ENCODE measurements at places on chromosomes 12 and 14. TPM values are rescaled to one million over a fixed set of nuclear protein-coding genes. Genes with fewer than 3 reads are reported as not detected.

GRCh38 chr12:57846285-57846576 lies 298 bp downstream of the CTDSP2 start:
- DNase-seq = no peak

DNA sequence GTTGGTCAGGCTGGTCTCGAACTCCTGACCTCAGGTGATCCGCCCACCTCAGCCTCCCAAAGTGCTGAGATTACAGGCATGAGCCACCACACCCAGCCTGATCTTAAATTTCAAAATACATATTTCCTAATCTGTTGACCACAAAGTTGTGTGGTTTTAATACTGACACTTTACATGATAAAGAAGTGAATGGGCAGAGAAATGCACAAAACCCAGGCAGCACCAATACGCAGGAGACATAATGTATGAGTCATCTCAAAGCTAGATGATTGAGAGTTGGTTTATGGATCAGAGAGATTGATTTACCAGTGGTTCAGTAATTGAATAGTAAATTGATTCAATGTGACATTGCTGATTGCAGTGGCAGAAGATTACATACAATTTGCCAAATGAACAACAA lies 19.2 kb upstream of the PPP2R5E start:
- no peak for DNase-seq

DNA sequence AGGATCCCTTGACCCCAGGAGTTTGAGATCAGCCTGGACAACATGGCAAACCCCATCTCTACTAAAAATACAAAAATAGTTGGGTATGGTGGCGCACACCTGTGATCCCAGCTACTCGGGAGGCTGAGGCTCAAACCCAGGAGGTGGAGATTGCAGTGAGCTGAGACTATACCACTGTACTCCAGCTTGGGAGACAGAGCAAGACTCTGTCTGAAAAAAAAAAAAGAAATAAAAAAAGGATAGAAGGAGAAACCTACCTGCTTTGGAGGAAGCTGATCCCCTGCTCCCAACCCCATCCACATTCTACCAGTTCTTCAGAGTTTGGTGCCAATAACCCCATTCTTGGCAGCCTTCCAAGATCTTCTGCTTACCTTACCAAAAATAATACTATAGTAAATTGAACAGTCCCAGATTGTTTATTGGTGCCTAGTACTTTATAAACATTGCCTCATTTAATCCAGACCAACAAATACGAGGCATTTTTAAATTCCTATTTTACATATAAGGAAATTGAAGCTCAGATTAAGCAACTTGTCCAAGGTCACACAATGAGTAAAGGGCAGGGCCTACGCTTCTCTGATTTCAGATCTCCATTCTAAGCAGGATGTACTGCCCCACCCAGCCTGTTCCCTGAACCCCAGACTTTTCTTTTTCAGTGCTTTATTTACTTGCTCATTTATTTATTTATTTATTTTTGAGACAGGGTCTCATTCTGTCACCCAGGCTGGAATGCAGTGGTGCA lies 33.2 kb upstream of the FAM222A start:
- DNase-seq = no peak

DNA sequence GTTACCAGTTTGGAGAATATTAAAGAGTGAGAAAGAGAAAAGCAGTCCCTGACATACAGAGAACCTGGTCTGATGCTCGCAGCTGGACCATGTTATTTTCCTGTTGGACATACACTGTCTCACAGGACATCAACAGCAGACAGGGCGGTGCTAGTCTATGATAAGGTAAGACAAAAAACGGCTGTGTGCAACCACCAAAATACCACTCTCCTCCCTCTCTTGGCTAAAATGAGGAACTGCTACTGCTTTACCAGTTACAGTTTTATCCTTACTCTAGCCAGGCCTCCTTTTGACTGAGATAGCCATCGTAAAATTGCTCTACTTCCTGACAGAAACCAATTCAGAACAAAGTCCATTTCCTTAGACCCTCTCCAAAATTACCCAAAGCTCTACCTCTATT lies 47.0 kb upstream of the ERGIC2 start:
- DNase-seq = no peak

DNA sequence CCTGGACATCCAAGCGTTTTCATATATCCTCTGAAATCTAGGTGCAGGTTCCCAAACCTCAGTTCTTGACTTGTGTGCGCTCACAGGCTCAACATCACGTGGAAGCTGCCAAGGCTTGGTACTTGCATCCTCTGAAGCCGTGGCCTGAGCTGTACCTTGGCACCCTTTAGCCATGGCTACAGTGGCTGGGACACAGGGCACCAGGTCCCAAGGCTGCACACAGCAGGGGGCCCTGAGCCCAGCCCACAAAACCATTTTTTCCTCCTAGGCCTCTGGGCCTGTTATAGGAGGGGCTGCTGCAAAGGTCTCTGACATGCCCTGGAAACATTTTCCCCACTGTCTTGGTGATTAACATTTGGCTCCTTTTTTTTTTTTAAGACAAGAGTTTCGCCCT lies 11.6 kb upstream of the FAM177A1 start:
- no peak for DNase-seq

- DNase-seq = no peak
Measured at GRCh38 chr12:70638639-70639360, 1.6 kb upstream of the PTPRB start.

- DNase-seq = no peak
Measured at GRCh38 chr12:21571046-21571445, 33.6 kb downstream of the GYS2 start.

GRCh38 chr12:116962197-116962596 lies 51.4 kb downstream of the FBXW8 start:
- DNase-seq = no peak

DNA sequence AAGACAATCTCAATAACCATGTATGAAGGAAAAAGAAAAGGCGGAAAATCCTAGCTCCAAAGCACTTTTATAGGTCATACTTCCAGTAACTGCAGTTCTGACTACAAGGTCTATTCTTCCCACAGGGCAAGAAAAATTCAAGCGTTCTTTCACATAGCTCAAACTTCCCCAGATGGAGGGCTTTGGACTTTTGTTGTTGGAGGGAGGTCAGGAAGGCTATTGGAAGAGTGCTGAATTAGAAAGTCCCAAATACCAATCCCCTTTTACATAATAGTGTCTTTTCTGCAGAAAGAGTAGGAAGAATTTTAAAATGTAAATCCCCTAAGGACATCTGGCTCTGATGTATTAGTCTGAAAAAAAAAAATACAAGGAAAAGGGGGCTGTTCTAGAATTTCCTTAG lies 309.4 kb downstream of the MDGA2 start:
- no peak for DNase-seq

DNA sequence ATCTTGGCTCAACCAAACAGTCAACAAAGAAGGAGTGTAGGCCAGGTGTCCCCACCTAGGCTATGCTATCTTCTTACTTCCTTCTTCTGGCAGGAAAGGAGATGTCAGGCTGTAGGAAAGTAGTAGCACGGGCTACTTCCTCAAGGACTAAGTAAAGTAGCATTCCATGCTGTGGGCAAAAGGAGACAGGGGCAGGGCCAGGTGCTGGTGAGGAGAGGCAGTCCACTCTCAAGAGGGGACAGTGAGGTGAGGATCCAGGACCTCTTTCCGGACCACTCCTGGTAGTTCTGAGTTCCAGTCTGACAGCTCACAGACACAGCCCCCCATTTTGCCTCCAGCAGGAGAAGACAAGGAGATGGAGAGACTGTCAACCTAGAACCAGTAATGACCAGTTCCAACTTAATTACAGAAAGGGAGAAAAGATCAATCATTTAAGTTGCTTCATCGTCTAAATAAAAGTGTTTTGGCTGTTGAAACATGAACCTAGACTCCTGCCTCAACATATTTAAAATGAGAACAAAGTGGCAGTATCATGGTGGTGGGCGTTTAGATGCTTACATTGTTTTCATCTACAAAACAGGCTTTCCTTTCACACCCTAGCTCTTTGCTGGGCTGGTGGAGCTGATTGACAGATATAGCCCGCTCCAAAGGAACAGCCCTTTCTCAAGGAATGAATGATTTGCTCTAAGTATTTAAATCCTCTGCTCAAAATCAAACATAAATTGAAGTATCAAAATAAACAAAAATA lies 5.1 kb upstream of the SSTR1 start:
- DNase-seq = no peak

DNA sequence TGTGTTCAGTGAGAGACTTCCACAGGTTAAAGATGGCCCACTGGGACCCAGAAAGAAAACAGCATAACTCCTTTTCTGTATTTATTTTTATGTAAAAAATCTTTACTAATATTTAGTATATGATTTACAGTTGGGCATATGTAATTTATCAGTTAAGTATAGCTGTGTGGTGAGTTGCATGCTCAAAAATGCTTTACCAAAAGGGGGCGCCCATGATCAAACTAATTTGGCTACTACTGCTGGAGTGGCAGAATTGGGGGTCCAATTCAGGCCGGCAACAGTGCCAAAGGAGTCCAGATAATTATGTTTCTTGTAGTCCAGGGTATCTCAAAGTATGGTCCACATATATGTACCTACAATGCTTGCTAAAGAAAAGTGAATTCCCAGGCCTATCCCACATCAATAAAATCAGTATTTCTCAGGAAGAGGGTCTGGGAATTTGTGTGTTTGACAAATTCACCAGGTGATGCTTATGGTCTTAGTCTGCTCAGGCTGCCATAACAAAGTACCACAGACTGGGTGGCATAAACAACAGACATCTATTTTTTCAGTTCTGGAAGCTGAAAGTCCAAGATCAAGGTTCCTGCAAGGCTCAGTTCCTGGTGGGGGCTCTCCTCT lies 152.0 kb downstream of the KTN1 start:
- DNase-seq = no peak

GRCh38 chr14:103144085-103144484 lies 20.8 kb downstream of the TNFAIP2 start:
- no peak for DNase-seq

GRCh38 chr14:78618368-78618767 lies 448.2 kb downstream of the NRXN3 start:
- DNase-seq = no peak

DNA sequence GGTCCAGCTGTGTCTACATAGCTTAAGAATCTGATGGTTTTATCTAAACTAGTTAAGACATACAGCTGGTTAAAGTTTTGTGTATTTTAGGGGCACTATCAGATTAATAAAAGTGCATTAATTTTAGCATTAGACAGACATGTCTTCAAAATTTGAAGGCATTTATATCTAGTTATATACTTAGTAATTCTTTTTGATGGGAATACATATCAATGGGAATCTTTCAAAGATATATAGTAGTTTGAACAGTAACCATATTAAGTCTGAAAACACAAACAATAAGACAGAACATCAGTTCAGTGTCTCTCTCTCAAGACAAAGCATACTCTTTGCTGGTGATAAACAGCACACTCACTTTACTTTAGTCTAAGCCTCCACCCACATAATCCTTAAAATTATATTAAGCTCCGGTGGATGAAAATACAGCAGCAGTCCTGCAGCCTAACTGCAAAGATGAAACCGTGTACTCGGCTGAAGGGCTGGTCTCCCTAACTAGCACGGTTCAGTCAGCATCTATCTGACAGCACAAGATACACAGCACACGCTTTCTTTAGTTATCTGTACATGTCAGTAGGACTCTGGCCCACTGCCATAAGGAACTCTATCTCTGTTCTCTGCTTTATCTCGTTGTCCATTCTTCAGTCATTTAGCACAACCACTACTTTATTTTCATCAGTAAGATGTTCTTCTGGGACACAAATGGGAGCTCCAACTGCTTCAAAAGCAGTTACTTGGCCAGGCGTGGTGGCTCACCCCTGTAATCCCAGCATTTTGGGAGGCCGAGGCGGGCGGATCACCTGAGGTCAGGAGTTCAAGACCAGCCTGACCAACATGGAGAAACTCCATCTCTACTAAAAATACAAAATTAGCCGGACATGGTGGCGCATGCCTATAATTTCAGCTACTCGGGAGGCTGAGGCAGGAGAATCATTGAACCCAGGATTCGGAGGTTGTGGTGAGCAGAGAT lies 80.5 kb downstream of the MED13L start:
- peak; percentile 32 for DNase-seq

- no peak for DNase-seq
Measured at GRCh38 chr12:62772416-62772955, 162.5 kb downstream of the PPM1H start.

DNA sequence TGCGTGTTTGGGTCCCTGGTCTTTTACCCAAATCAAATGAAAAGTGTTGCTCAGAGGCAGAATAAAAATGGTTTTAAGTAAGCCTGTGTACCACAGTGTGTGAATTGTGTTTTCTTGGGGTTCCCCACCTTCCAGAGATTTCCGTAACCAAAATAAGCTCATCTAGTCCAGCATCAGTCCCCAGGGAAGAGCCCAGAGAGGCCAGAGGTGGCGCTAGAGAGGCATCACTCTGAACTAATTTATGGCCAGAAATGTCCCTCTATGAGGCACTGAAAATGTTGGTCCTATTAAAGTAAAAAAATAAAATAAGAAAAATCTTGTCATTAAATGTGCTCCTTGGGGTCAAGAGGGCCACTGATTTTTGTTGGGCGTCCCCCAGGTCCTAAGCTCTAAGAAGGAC lies 24.9 kb upstream of the PRKAB1 start:
- DNase-seq = no peak

DNA sequence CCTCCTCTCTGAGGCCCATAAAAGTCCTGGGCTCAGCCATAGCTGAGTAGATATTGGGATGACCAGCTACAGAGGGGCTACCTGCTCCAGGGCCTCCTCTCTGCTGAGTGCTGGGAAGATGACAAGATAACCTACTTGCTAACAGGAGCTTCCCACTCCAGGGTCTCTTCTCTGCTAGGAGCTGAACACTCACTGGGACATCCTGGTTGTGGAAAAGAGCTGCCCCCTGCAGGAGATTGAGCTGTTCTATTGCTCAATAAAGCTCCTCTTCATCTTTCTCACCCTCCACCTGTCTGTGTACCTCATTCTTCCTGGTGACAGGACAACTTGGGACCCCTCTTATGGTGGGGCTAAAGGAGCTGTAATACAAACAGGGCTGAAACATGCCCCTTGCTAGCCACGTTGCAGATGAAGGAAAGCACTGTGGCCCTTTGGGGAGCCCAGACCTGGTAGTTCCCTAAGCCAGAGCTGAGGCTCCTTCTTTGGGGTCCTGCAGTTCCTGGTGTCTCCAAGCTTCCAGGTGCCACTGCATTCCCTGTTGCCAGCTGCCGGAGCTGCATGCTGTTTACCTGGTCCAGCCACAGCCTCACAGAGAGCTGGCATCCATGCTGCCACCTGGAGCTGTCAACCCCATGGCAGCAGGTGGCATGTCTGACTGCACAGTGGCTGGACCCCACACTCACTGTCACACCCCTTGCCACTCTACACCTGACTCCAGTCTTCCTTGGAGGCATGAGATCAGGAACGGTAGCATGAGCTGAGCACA lies 598.5 kb upstream of the LMO3 start:
- DNase-seq = no peak

Gene RNASE7
- not detected for total RNA-seq

Gene PLXNC1
- 53.3 TPM for total RNA-seq

Gene TTC8
- total RNA-seq = 27.2 TPM

Gene NTS
- 11.1 TPM for total RNA-seq

Gene RD3L
- total RNA-seq = not detected

Gene CMA1
- total RNA-seq = not detected

Gene FAM222A
- total RNA-seq = 7.3 TPM

Gene GPX2
- 0.30 TPM for total RNA-seq

Gene MDGA2
- total RNA-seq = 38.3 TPM

All from spinal cord (tissue), 10 donors.